ENCODE measurements at places on chromosomes 7 and 10.

DNA sequence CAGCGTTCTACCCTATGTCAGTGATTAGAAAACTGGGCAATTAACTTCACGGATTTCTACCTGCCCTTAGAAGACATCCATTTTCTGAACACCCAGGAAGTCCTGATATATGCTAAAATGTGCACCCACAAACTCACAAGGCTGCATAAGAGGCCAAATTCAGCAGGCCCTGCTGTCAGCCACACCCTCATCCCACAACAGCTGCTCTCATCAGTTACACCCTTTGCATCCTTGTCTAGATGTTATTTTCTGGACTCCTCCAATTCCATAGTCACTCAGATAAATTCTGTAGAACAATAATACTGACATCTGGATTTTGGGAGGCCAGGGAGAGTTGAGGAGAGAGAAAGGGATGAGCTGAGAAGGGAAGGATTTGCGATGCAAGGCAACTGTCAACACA lies 208.9 kb downstream of the TAX1BP1 start:
- no peak for DNase-seq

DNA sequence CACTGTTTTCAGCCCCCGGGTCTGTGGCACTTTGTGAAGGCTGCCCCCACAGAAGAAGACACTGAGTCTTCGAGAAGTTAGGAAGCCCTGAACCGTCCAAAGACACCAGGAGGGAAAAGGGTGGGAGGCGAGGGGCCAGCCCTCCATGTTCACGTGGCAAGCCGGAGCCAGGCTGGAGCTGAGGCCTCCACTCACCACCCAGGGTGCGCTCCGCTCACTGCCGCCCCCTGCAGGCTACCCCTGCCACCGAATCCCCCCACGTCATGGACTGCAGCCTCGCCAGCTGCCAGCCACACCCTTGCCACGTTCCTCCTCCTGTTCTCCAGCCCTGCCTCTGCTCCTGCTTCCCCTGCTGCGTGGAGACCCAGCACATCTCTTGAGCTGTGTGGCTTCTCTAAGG lies 59.0 kb upstream of the EN2 start:
- no peak for DNase-seq

GRCh38 chr10:57336341-57336740 lies 931.4 kb downstream of the IPMK start:
- no peak for DNase-seq

GRCh38 chr7:73824986-73825385 lies 5.8 kb upstream of the CLDN4 start:
- no peak for DNase-seq

DNA sequence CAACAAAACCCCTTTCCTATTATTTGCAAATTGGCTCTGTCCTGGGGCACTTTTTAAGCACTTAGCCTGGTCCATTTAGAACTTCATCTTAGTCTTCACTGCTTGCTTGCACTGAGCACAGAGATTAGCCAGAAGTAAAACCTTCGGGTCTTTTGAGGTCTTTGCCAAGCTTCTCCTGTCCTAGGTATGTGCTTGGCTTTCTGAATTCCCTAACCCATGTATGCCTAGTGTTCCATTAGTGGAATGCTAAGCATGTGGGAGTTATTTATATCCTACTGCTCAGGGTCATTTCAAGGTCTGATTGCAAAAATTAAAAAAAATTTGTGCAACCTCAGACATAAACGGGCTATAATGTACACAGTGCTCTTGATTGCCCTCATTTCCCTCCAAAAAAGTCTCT lies 18.0 kb downstream of the ZNF37A start:
- DNase-seq = no peak

DNA sequence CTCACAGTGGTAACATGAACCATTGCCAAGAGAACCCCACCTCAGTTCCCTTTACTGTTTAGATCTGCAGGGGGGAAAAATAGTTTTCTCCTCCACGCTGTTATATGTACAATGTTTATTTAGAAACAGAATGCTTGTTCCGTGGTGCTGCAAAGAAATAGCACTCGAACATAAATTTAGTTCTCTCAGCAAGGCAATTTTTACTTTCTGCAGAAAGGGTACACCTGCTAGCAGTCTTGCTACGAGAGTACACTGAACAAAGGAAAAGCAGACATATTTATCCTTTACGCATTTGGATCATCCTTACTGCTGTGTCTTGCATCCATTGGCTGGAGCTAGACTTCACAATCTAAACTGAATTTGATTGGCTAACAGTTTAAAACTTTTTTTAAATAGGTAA lies 178.5 kb downstream of the HECW1 start:
- DNase-seq = no peak

DNA sequence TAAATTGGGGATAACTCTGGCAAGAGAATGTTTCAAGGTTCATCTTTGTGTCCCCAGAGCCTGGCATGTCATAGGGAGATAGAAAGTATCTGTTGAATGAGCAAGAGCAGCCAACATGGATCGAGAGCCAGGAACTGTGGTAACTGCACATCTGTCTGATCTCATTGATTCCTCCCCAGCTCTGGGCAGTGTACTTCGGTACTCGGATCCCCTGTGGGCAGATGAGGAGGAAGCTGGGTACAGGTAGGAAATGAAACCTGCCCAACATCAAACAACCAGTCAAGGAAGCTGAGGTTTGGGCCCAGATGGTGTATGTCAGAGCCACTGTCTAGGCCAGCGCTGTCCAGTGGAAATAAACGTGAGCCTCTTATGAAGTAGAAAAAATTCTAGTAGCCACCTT lies 76.4 kb downstream of the GRK5 start:
- DNase-seq = no peak

DNA sequence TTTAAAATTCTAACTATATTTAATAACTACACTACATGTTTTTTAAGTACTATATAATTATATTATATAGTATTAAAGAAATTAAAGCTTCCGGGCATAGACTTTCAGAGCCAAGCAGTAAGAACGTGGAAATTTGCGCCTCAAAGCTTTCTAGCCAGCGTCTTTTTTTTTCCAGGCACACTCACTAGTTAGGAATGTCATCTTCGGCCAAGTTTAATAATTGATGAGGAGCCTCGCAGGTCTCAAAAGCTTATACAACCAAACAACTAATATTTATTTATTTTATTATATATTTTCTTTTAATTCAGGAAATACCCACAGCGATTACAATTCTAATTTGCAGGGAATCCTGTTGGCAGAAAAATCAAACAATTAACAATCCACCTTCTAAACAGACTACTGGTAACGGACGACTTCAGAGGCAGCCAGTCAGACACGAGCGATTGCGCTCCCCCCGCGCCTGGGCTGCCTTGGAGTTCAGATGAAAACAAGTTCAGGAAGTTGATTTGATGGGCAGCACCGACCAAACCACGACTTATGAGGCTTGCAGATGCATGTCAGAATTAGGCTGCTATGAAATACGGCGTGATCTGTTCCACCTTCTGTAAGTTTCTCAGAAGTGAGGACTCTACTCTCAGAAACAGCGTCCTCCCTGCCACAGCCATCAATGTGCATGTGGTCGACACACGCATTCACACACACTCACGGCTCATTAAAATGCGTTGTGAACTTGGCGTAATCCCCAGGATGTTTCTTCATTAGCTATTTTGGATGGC lies 431.8 kb upstream of the MGMT start:
- no peak for DNase-seq

- no peak for DNase-seq
These were observed 79.2 kb downstream of the NEUROD6 start for GRCh38 chr7:31261341-31261740.

DNA sequence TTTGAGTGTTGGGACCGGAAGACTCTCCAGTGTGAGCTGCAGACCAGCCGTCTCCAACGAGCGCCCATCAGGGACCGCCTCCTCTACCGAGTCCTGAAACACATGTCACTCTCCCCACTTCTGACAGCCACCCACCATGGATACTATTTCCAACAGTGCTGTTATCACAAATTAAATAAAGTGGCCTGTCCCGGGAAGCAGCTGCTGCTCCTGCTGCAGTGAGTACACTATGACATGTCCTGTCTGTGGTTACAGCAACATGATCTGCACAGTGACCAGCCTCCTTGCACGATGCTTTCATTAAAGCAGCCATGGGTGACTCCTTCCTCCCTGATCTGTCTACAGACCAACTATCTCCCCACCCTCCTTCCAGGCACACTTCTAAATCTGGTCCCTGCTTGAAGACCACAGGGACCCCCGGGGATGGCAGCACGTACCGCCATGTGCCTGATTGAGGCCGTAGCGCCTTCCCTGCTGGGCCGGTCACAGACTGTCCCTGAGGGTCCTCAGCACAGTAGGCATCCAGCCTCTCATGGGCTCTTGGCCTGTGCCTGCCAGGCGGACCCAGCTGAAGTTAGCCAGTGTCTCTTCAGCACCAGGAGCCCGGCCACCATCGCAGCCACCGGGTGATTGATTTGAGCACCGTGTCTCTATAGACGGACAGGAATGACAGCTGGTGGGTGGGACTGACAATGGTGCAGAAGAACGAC lies 58.8 kb downstream of the TCERG1L start:
- DNase-seq = no peak

GRCh38 chr10:116792817-116793216 lies 50.5 kb upstream of the HSPA12A start:
- no peak for DNase-seq

- no peak for DNase-seq
These were observed 17.3 kb downstream of the MYOF start for GRCh38 chr10:93464776-93465388.

DNA sequence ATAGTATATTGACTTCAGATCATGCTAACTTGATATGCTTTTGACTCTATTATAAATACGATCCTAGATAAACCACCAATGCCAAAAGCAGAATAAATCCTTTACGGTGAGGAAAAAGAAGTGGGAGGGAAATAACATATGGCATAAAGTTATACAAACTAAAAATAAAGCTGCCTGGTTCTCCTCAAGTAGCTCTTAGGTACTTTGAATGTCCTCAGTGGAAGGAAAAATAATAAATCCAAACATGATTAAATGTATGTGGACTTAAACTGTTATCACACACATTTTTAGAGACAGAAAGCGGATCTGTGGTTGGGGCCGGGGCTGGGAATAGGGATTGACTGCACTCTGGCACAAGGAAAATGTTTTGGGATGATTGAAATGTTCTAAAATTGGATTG lies 23.6 kb downstream of the EEPD1 start:
- no peak for DNase-seq

DNA sequence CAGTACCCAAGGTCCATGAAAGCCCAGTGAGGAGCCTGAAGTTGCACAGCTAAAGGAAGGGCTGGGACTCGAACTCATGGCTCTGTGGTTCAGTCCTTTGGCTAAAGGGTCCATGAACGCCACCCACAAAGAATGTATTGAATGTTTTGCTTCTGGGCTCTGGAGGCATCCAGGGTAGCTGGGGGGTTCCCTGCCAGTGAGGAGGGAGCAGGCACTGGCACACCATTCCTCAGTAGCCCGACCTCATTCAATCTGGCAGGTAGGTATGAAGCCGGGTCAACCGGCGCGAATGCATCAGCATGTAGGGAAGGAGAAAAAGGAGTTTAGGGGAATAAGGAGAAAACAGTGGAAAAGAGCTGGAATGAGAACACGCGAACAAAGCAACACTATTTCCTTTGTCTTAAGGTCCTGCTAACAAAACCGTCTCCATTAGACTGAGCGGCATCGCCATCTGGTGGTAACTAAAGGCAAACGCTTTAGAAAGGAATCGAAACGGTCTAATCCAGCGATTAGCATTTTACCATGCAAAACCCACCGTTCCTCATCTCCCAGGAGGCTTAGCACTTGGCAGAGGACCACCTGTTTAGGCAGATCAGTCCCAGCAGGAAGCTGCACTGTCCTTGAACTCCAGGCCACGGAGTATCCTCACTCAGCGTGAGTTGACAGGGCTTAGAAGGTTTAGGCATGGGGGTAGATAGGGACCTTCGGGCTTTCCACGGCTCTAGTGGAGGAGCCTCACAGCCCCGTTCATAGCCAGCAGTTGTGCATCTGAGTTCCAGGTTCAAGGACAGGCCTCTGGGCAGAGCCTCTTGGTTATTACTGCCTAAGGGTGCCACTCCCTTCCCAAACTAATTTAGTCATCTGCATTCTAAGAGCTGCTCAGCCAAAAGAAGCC lies 122.8 kb downstream of the UBE2H start:
- peak; percentile 75 for DNase-seq

DNA sequence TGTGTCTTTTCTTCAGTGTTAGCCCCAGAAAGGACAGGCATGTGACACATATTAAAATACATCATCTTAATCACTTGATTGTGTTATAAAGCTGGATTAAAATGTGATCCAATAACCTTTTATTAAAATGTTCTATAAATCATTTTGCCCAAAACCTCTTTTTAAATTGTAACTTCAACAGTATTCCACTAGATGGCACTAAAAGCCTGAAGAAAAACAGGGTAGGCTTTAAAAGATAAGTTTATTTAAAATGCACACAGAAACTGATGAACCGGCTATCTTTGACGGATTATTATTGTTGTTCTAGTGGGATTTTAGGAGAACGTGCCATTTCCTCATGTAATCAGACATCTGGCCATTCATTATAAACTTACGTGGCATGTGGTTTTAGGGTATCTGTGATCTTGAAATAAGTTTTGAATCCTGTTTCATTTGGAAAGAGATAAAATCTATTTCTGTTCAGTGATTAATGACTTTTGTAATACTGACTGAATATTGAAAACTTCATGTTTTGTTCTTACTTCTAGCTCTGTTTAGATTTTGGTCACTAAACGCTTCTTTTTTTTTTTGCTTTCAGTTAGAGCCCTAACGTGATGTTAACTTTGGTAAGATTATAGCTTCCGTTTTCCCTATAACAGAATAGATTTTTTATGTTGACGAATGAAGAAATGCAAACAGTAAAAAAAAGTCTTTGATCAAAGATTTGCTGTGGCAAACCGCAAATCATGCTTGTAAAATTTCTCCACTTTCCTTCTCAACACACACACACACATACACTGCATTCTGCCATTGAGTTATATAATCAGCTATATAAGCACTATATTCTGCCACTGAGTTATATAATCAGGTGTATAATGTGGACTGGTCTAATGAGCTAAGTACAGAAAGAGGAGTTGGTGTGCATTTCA lies 13.6 kb downstream of the VPS50 start:
- DNase-seq = peak; percentile 31

GRCh38 chr7:77209479-77210139 lies 10.0 kb upstream of the FGL2 start:
- no peak for DNase-seq

DNA sequence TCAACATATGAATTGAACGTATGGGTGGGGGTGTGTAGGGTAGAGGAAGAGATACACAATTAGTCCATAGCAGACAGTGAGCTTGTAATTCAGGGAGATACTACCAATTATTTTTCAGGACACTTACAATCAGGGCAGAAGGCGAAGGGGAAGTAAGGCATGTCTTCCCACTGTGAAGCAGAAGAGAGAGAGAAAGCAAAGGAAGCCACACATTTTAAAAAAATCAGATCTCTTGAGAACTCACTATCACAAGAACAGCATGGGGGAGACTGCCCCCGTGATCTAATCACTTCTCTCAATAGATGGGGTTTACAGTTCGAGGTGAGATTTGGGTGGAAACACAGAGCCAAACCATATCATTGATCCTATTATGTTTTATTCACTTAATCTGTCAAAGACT lies 116.4 kb upstream of the RPA3 start:
- DNase-seq = no peak
